Stimulated activated CD4-positive, alpha-beta T cell treated with anti-CD3 and anti-CD28 coated beads, Interleukin-2, amount 100 ng/mL, for 24 hours (primary cell): ENCODE measurements at places on chromosomes 11 and 22.

- DNase-seq: no peak
Measured at GRCh38 chr11:10920875-10921274, 63.0 kb upstream of the ZBED5 start.

DNA sequence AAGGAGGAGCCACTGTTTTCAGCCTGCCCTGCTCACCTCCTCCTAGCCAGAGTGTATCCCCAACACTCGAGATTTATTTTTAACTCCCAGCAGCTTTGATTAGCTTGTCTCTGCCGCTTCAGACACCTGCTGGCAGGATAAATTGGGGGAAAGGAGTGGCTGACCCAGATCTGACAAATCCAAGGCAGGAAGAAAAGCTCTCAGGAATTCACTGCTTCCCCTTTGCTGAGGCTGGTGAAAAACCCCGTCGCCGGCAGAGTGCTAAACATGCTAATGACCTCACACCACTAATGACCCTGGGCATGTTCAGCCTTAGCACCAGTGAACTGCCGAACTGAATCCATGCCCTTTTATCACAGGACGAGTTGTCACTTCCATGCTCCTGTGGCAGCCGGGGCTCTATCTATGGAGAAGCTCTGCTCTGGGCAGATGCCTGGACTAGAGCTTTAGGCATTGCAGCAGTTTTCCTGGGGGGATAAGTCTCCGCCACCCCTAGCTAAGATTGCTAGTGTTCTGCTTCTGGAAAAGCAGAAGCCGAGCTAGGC lies 52.2 kb downstream of the FEZ1 start:
- DNase-seq: no peak

GRCh38 chr11:130115218-130115617 lies 44.4 kb upstream of the ST14 start:
- DNase-seq: no peak

DNA sequence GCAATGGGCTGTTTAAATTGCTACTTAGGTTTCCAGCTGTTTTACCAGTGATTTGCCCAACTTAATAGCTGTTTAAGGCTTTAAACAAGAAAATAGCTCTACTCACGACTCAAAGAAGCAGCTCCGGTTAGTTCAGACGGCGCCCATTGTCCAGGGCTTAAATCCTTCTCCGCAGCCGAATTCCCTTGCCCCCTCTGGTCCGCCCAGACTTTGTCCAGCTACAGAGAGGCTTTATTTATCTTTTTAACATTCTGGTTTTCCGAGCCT lies 20.9 kb upstream of the SCUBE1 start:
- no peak for DNase-seq

DNA sequence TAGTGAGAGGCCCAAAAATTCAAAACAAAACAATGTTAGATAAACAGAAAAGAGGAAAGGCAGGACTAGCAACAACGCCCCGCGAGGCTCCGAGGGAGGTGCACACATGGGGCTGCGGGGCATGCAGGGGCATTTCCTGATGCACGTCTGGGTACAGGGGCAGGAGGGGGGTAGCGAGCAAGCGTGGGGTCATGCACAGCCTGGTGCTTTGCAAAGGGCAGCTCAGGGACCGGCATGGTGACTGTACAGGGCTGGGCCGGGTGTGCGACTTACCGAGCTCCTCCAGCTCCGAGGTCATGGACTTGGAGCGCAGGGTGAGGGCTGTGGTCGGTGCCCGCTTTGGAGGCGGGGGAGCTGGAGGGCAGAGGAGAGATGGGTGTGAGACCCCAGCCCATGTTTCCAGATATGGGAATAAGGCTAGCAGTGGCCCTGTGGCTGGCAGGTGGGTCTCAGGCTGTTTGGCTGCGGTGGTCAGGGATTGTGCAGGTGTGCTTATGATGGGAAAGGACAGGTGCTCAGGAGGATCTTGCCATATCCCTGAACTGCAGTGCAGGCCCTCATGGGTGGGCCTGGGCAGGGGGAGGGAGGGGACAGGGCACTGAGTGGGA lies 103.7 kb downstream of the CTTN start:
- DNase-seq: no peak

GRCh38 chr11:1852877-1853276 lies at the start of gene LSP1:
LSP1 (plus strand) TSS chr11:1853084; CDS start chr11:1853145, 61 bp downstream.
- DNase-seq: peak; percentile 83

GRCh38 chr22:46346680-46347405 lies 11.3 kb downstream of the TRMU start:
- no peak for DNase-seq

DNA sequence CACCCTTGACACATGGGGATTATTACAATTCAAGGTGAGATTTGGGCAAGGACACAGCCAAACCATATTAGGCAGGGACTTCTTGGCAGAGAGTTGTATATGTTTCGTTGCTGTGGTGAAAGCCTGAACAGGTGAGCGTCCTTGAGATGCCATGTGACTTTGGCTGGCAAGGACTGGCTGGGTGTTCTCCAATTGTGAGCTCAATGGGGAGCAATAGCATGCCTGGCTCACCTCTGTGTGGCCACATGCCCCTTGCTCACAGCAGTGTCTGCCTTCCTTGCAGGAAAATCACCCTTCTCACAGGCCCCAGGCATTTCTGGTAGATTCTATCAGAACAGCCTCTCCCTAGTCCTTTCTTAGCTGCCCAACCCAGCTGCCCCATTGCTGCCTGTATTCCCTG lies 105.5 kb downstream of the PARVA start:
- no peak for DNase-seq

- peak; percentile 75 for DNase-seq
Measured at GRCh38 chr11:848380-848931, 5.8 kb downstream of the TSPAN4 start.

GRCh38 chr11:130168105-130168504 lies 8.5 kb downstream of the ST14 start:
- DNase-seq: no peak

DNA sequence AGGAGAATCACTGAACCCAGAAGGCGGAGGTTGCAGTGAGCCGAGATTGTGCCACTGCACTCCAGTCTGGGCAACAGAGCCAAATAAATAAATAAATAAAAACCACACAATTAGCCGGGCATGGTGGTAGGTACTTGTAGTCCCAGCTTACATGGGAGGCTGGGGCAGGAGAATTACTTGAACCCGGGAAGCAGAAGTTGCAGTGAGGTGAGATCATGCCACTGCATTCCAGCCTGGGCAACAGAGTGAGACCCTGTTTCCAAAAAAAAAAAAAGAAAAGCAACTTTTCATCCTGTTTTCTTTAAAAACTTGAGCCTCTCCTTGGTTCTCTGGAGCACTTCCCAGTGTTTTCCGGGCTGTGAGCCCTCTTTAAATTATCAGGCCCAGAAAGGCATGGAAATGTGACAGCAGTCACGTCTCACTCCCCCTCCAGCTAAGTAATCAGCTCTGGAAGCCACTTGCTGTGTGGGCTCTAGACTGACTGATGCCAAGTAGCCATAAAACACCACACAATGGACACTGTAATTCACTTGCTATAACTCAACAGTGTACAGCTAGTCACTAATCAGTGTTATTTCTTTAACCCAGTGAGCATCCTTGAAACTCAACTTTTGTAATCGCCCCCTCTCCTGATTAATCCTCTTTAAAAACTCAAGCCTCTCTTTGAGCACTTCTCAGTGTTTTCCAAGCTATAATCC lies 13.0 kb upstream of the MCHR1 start:
- DNase-seq: no peak

DNA sequence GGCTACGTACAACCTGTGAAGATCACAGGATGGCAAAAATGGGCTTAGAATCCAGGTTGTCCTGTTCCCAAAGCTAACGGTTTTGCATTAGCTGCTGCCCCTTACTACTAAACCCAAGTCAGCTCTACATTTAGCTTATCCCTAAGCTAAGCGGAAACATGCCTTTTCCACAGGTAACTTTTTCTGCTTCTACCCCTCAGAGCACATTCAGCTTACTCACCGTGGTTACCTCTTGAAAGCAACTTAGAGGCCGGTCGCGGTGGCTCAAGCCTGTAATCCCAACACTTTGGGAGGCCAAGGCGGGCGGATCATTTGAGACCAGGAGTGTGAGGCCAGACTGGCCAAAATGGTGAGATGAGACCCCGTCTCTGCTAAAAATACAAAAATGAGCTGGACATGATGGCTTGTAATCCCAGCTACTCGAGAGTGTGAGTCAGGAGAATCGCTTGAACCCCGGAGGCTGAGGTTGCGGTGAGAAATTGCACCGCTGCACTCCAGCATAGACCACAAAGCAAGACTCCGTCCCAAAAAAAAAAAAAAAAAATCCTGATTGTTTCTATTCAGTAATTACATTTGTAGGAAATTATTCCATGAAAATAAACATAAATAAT lies 790 bp upstream of the TMEM41B start:
- DNase-seq: no peak
